ENCODE measurements at places on chromosomes 7 and 10.
A peak's percentile ranks its signal among the peaks of the same experiment; 100 is the strongest.

DNA sequence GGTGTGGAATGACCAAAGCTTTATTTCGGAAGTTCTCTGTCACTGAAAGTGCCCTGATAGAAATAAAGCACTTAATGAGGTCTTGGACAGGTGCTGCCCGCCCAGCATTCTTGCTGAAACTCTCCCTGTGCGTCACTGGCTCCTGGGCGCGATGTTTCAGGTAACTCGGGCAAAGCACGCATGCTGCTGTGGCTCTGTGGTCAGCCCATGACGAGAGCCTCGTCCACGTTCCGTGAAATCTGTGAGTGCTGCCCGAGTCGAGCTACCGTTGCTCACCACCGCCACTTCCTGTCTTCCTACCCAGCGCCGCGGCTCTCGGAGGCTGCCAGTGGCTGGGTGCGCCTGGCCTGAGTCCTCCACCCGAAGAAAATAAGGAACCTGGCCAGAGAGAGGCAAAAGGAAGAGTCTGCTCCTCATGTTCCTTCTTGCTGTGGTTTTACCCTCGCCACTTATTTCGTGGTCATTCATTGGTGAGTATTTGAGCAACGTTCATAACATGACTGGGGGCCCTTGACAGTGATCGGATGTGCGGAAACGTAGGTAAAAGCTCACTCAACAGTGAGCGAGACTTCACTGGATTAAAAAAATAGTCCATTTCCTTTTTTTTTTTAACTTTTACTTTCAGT, 95.5 kb downstream of the MAP3K8 start:
- peak; percentile 70 for DNase-seq

DNA sequence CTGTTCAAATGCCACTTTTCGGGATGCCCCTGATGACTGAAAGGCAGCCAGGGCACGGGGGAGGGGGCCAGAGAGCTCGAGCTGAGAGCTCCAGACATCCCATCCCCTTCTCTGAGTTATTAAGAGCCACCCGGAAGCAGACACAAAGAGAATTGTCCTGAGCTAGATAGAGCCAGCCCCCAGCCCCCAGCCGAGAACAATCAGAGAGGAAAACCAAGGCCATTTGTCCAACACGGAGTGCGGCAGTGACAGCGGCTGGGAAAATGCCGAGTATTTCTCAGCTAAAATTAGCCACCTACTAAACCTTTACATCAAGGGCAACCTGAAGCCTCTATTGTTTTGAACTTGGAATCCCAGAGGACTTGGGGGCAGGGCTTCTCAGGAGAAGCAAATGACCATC, 51.0 kb downstream of the UNC5B start:
- no peak for DNase-seq

GRCh38 chr7:15802425-15802824, 115.9 kb upstream of the MEOX2 start:
- DNase-seq, result no peak

DNA sequence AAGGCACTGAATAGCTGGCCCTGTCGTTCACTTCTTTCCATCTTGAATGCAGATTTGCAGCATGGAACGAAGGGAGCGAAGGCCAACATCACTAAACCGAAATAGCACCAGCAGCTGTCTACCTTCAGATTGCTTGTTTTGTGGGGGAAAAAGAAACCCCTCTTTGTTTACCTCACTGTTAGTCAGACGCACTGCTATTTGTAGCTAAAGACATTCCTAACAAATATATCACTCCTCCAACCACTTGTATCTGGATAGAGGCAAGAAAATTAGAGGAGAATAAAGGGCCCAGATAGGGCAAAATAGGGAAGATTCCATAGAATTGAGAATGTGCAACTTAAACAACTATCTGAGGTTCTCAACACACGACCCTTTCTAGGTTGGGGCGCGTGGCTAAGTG, 26.5 kb downstream of the ANK3 start:
- no peak for DNase-seq

- no peak for DNase-seq
Measured at GRCh38 chr7:73994761-73995160, 33.2 kb upstream of the ELN start.

All from stimulated activated CD4-positive, alpha-beta T cell treated with anti-CD3 and anti-CD28 coated beads, Interleukin-4, amount 100 ng/mL, for 24 hours (primary cell).